ENCODE measurements at places on chromosomes 4 and X.

DNA sequence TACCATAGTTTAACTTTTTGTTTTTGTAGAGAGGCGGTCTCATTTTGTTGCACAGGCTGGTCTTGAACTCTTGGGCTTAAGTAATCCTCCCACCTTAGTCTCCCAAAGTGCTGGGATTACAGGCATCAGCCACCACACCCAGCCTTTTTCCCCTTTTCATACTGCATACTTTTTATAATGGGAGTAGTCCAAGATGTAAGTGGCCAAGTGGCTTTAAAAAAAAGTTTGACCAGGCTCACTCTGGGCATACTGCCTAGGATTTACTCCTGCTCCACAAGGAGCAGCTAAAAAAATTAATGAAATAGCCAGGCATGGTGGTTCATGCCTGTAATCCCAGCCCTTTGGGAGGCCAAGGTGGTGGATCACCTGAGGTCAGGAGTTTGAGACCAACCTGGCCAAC lies 6.0 kb downstream of the GRSF1 start:
- DNase-seq, result no peak

DNA sequence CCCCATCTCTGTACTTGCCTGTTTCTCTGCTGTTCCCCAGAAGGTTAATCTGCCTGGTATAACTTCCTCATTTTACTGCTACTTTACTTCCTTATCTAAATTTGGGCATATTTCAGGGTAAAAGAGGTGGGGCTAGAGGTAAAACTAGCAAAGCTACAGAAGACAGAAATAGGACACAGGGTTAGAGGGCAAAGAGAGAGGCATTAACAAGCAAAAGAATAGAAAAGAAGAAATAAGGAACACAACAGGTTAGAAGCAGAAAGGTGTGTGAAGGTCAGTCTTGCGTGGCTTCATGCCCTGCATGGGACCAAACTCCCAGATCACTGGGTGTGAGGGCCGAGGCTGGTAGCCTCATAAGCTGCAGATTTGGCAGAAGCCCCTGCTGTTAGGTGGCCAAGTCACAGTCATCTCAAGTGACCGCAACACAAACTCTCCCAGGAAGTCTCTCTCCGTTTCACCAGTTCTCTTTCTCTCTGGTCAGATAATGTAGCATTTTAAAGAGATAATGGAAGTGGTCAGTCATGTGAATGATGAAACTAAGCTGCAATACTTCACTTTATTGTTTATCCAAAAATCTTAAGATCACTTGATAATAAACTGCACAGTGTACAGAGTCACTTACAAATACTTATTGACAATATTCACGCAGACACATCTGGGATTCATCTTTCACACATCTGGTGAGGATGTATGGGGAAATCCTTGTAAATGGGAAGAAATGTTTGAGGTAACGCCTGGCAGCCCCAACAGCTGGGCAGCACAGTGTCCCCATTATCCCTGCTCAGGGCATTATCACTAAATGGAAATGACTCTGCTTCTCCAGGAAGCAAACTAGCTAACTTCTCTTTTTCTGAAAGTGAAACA lies 16.4 kb downstream of the TMEM154 start:
- DNase-seq, result no peak

DNA sequence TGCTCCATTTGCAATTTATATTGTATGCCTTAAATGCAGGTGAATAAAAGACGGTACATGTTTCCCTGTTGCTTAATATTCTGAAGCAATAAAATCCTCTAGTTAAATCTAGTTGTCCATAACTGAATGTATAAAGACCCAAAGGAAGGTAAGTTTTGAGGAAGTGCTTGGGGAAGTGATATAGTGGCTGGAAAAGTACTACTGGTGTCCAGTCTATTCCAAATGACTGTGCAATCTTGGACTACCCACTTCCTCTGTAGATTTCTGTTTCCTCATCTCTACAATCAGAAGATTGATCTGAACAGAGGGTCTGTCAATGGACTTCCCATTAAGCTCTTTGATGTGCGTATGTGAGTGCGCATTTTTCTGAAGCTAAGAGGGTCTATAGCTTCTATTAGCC lies 17.0 kb downstream of the SNCA start:
- no peak for DNase-seq

DNA sequence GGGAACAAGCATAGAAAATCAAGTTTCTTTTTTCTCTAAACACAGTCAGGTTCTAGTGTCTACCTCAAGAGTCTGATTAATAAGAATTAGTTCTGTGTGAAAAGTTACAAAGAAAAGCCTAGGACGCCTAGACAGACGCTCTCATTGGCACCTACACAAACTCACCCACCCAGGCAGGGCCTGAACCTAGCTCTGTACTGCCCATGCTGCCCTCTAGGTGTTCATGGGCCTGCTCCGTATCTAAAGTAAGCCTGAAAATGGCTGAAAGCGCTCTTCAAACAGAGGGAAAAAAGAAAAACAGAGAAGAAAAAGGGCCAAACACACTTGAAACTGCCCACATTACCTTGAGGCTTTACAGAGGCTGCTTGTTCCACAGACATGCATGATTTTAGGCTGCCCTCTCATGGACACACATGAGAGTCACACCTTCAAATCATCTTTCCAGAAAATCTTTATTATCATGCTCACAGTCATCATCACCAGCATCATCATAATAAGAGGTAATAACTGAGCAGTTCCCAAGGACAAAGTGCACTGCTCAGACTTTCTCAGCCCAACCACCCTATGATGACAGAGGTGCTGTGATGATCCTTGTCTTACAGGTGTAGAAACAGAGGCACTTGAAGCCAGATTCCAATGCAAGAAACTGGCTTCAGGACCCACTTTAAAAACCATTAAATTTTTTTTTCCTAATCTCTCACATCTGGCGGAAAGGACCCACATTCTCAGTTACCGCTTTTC lies 49.6 kb downstream of the MAP7D2 start:
- DNase-seq, result no peak

GRCh38 chr4:165540206-165540830 lies 161.5 kb downstream of the CPE start:
- DNase-seq, result no peak

- no peak for DNase-seq
Observed at GRCh38 chr4:2172161-2172560, 69.8 kb downstream of the HAUS3 start.

GRCh38 chr4:173537613-173538147 lies 7.7 kb upstream of the HAND2 start:
- no peak for DNase-seq

- DNase-seq, result no peak
Observed at GRCh38 chr4:55781812-55782211, 37.8 kb upstream of the EXOC1L start.

- DNase-seq, result no peak
Observed at GRCh38 chr4:87853108-87853507, 20.3 kb downstream of the MEPE start.

GRCh38 chr4:48225368-48226141 lies 44.1 kb downstream of the TEC start:
- no peak for DNase-seq

GRCh38 chrX:136115126-136115903 lies 32.0 kb upstream of the FHL1 start:
- no peak for DNase-seq

GRCh38 chr4:146243141-146243882 lies 29.0 kb downstream of the REELD1 start:
- DNase-seq, result peak; percentile 26

DNA sequence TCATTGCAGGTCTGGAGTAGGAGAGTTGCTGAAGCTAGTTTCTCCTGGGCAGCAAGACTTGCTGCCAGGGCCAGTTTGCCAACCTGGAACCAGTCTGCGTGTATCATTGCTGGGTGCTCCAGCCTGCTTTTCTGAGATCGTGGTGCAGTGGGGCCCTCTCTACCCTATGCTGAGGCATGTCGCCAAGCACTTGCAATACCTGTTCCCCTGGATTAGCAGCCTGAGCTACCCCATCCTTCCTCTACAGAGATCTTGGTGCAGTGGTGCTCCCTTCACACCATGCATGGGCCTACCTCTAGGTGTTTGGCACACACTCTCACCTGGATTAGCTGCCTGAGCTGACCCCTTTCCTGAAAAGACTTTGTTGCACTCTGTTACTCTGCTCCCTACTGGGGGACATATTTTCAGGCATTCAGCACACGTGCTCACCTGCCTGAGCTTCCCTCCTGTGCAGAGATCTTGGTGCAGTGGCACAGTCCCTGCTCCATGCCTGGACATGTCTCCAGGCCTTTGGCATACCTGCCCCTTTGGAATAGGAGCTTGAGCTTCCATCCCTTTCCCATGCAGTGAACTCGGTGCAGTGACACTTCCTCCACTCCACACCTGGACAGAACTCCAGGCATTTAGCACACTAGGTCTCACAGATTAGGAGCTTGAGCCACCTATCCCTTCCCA lies 133.7 kb upstream of the CXCL13 start:
- no peak for DNase-seq

GRCh38 chr4:119218093-119218492 lies 5.6 kb downstream of the USP53 start:
- DNase-seq, result no peak

DNA sequence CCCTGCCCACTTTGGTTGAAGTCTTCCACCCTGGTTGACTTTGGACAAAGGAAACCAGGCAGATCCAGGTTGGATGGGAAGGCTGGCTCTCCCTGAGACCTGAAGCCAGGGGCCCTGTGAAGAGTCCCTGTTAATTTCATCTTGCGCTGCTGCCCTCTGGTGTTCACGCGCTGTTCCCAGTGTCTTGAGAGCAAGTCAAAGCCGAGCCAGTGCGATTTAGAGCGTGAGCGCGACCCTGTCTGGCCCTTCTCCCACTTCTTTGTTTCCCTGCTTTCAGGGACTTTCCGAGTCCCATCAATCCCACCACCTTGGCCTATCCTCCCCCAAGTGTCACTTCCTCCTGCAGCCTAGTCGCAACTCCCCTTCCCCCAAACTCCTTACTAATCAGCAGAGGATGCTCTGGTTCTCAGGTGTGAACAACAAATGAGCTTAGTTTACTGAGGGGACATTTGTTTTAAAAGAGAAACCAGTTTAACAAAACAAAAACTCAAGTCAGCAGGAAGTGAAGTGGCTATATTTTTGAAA lies 25.8 kb upstream of the CHRNA9 start:
- DNase-seq, result no peak
